ENCODE measurements at places on chromosomes 2 and 18.
A peak's percentile ranks its signal among the peaks of the same experiment; 100 is the strongest.

DNA sequence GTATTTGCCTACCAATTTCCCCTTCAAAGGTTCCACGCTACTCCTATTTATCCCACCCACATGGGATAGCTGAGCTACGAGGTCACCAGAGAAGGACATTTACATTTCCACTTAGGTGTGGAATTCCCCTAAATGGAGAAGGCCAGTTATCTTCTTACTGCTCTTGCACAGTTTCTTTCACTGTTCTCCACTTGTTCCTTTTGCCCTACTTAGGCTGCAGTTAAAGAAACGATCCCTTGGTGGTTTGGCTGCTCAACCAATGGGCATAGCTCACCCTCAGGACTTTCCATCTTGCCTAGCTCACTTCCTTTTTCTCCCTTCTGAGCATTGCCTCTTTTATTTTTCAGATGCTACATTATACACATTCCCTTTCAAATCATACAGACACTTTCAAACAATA, 11.2 kb upstream of the NABP1 start:
- DNase-seq: no peak

DNA sequence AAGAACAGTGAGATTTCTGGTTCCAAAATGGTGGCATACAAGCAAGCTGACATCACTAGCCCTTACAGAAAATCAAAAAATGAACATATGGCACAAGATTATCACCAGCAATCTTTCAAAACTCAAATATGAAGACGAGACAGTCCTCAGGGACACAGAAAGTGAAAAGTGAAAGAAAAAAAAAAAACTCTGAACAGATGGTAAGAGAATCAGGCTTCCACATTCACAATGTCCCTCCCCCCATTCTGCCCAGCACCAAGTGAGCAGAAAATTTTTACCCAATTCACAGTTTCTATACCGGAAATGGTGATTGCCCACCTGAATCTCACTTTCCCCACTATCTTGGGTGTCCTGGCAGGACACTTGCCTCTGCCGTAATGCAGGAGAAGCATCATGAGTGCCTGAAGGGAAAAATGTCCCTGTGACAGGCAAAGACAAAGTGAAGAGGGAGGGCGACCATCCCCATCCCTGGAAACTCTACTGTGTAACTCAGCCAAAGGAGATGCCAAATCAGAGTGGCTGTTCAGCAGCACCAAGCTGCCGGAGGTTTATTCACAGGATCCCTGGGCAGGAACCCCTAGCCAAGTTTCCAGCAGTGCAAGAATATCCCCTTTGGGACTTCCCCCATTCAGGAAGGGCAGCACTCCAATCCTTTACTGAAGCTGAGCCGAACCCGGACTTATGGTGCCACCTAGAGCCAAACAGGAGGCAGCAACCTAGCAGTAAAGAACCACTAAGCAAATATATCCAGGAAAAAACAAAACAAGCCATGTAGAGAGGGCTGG, 312.2 kb downstream of the LRATD1 start:
- no peak for DNase-seq

- no peak for DNase-seq
These were observed 44.8 kb upstream of the ARHGAP25 start for GRCh38 chr2:68689553-68690537.

- DNase-seq: no peak
These were observed 41.6 kb downstream of the TOGARAM2 start for GRCh38 chr2:29022679-29023078.

GRCh38 chr2:231367178-231367577, 28.3 kb upstream of the B3GNT7 start:
- DNase-seq: no peak

DNA sequence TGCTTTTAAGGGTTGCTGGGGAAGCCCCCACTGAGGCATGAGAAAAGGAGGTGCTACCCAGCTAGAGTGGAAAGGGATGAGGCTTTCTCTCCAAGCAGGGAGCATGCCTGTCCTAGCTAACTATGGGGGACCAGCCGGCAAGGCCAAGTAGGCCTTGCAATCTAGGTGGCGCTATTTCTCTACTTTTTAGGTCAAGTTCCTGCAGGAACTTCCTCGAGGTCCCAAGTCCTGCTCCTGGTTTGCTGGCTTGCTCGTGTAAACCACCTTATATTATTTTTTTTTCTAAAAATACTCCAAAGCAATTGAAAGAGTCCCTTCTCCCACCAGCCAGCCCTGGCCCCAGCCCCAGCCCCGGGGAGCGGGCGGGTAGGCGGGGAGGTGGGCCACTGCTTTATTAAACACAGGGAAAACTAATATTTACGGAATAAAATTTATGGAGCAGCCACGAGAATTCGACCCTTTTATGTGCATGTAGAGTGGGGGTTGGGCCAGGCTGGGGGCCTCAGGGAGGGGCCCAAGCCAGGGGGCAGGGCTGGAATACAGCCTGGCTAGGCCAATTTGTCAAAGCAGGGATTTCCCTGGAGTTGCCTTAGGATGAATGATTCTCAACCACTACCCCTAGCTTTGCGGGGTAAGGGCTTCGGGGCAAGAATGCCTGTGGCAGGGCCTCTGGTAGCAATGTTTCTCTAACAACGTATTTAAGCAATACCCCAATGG, 12.8 kb upstream of the IHH start:
- DNase-seq: peak; percentile 55

DNA sequence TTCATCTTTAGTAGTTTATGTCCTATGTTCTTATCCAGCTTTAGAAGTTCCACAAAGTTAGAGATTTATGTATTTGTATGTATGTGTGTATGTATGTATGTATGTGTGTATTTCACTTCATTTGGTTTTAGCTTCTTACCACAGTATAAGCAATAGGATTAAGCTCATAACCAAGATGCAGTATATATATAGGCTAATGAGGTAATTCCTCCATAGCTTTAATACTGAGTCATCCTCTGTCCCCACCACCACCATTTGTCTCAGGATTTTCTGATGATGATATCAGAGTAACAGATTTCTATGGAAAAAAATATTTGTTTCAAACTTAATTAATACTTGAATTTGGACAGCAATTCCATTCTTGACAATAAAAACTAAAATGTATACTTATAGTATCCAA, 159.2 kb downstream of the SOX11 start:
- DNase-seq: no peak

GRCh38 chr2:118851650-118852049, 4.2 kb upstream of the EN1 start:
- no peak for DNase-seq

- no peak for DNase-seq
These were observed 69.3 kb upstream of the ATL2 start for GRCh38 chr2:38446418-38446817.

DNA sequence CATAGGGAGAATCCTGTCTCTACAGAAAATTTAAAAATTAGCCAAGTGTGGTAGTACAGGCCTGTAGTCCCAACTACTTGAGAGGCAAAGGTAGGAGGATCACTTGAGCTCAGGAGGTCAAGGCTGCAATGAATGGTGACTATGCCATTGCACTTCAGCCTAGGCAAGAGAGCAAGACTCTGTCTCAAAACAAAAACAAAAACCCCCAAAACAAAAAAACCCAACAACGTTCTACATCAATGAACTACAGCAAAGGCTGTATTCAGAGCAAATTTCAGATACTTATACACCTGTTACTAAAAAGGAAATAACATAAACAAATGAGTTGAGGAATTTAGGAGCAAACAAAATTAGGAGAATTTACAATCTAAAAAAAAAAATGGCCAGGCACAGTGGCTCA, 22.6 kb downstream of the YES1 start:
- no peak for DNase-seq

DNA sequence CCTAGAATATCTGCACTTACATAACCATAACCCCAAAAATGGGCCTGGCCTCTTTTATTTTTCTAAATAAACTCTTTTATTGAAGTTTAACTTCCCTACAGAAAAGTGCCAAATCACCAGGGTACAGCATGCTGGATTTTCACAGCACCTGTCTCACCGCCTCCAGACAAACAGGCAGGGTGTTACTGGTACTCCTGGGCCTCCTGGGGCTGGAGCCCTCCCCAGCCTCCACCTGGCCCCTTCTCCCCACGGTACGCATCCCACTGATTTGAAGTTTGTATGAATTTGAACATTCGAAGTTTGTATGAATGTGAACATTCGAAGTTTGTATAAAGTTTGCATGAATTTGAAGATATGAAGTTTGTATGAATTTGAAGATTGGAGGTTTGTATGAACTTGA, 232.1 kb downstream of the NDUFA10 start:
- no peak for DNase-seq

DNA sequence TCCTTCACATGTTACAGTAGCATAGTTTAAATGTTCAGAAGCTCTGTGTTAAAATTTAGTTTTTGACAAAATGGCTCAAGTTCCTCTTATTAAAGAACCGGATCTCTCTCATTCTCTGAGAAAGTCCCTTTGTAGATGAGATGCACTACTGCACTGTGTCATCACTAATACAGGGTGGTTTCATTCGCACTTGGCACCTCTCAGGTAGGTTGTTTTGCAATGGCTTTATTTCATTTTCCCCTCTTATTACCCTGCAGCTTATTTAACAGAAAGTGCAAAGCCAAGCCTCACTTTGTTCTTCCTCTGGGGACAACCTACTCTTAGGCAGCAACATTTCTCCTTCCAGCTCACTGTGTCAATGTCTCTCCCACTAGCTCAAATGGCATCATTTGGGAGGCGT, 185.1 kb downstream of the DLGAP1 start:
- no peak for DNase-seq

DNA sequence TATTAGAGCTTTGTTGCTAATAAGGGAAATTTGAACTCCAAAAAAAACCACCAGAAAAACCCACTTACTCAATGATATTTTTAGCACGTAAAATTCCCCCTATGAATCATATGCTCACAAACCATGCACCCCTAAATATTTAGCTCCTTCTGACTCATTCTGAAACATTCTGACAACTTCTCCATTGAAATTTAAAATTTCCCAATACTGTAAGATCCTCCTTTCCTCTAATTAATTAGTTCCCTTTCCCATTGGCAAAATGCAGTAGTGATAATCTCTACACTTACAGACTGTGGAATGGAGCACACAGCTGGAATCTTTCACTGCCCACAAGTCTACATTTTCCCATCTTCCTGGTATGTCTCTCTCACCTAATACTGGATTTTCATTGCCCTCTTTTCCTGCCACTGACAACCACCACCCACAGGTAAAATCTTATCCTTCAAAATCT, 215.8 kb upstream of the ACVR2A start:
- no peak for DNase-seq

GRCh38 chr2:140481136-140481535, 1649.7 kb downstream of the LRP1B start:
- DNase-seq: no peak

DNA sequence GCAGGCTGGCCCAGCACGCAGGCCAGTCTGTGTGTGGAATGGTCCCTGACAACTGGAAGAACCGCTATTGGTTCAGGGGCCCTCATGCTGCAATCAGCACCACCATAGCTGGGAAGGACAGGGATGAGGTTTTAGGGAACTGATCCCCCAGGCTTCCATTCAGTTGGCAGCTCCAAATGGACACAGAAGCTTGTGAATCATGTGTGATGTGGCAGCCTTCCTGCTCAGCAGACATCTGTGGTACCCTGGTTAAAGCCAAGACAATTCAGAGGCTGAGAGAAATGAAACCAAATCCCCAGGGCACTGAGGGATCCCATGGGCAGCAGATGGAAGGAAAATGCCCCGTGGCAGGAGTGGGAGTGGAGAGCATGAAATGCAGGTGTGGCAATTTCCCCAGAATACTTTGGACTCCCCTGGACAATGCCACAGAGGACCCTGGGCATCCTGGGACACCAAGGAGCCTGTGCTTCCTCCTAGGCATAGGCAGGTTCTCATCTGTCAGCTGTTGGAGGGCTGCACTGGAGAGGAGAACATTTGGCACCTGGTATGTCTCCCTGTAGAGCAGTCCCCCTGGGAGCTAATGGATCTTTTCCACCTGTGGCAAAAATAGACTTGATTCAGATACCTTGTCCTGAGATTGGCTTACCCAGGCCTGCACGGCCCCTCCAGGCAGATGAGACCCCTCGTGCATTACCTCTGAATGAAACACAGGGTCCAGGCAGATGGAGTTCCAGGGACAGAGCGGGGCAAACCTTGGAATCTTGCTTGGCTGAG, 162.2 kb upstream of the BCL2L11 start:
- no peak for DNase-seq

GRCh38 chr2:159030674-159031380, 62.4 kb downstream of the TANC1 start:
- peak; percentile 71 for DNase-seq

DNA sequence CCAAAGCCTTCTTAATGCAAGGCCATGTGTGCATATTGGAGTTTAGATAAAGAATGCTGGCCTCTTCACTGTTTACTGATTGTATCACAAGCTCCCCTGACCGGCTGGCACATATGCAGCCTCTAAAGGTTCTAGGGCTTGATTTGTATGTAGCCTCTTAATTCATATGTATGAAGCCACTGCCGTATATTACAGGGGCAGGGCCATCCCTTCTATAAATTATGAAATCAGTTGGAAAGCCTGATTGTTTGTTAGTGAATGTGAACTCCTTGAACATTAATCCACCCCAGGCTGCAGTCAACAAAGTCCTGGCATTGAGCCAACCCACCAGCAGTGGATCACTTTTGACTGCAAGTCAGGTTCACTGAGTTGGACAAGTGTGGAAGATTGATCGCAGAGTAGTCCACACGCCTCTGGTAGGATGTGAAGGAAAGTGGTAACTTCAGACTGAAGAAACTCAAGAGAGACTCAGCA, 61.6 kb upstream of the PARD3B start:
- DNase-seq: no peak

DNA sequence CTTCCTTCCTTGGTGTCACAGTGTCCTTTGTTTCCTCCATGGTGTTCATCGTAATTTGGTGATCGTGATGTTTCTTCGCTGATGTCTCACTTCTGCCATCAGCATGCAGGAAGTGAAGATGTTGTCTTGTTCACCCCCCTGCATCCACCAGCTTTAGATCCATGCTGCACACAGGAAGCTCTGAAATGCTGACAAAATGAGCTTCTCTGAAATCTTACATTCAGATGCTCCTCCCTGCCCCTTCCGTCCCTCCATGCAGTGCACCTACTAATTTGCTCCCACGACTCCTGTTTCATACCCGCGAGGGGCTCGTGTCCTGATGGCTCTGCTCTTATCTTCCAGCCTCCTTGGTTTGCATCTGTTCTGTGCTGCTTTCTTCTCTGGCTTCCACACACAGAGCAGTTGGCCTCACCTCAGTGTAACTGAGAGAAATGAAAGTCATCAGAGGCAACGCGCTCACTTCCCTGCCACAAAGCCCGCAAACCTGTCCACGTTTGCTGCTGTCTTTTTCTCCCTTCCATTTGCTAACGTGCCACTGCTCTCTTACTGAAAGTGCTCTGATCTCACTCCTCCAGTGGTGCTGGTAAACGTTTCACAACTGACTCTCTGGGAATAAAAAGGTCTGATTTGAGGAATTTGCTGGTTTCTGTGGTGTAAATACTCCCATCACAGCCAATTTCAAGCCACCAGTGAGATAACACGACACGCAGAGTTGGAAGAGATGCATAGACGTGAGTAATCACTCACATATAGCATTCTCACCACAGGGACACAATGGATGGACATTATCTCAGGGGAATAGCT, 41.0 kb upstream of the MGAT4A start:
- no peak for DNase-seq
